ENCODE measurements at places on chromosomes 6 and 20. TPM values are rescaled to one million over a fixed set of nuclear protein-coding genes. Genes with fewer than 3 reads are reported as not detected.

TREM1 gene
- not detected for total RNA-seq

FLRT3 gene
- not detected for total RNA-seq

RFX6 gene
- total RNA-seq = not detected

HSPA1L gene
- total RNA-seq = 1.2 TPM

DNA sequence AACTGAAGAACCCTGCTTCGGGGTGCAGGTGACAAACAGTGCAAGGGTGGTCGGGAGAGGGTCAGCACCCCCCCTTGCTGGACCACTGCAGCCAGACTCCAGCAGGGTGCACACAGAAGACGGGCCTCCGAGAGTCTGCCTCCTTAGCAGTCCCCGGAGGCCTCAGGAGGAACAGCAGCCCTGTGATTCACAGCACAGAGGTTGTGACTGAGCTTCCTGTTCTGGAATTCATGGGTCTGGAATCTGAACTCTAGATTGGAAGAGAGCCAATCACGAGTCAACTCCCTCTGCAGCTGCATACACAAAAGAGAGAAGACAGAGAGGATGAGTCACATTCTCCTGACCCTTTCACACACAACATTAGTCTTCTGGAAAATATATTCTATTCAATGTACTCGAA lies 249.0 kb upstream of the OPRM1 start:
- DNase-seq = no peak

GRCh38 chr20:22382742-22383141 lies 201.6 kb downstream of the FOXA2 start:
- no peak for DNase-seq

- DNase-seq = no peak
These were observed 50.3 kb downstream of the OR2B2 start for GRCh38 chr6:27861861-27862260.

GRCh38 chr20:32596681-32597252 lies 11.6 kb upstream of the NOL4L start:
- no peak for DNase-seq

- DNase-seq = no peak
These were observed 85.1 kb upstream of the PTPN1 start for GRCh38 chr20:50425076-50425475.

GRCh38 chr6:2190661-2191389 lies 54.6 kb downstream of the GMDS start:
- DNase-seq = no peak

GRCh38 chr6:170347975-170348374 lies 41.4 kb downstream of the FAM120B start:
- DNase-seq = no peak

DNA sequence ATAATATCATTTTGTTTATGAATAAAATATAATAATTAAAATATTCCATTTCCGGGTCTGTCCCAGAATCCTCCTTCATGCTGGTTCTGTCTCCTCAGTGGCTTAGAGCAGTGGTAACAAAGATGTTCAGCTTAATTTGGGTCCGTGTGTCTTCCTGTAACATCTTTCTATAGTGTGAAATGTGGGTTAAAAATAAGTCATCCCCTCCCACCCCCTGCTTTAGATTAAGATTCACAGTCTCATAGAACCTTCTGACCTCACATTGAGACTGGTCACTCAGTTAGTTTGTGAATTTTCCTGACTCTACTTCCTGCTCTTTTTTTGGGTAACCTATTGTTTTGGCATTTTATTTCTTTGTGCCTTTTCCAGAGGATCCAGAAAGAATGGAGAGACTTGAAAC lies 55.2 kb downstream of the SLX4IP start:
- no peak for DNase-seq

GRCh38 chr6:67881706-67882065 lies 753.4 kb upstream of the ADGRB3 start:
- no peak for DNase-seq

All from activated B cell treated with CpG ODN at 0.5 μM for 24 hours (primary cell).